ENCODE measurements at places on chromosomes 1 and 21.

DNA sequence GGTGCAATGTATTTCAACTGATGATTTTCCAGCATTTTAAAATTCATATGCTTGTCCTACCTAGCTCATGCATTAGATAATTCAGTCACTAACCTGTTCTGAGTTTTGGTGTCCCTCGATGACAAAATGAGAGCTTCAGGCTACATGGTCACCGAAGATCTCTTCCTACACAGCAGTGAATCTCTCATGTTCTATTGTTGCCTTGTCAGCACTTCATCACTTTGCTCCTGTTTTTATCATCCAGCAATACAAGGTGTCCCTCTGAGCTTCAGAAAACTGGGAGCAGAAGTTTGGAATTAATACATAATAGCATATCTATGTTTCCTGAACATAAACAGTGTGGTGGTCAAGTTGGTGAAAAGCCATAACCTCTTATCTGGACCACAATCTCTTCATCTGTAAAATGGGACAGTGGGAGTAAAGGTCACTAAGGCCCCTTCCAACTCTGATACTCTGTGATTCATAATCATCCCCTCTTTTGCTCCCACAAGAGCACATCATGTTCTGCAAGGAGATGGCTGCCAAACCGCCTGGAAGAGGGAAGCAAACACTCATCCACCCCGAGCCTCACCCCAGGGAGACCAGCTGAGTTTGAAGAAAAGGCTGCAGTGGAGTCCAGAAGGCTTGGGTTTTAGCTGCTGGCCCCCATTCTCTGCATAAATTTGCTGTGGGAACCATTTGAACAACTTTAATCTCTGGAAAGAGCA, 137.9 kb upstream of the F3 start:
- DNase-seq = no peak

GRCh38 chr1:210394281-210394821, 65.6 kb downstream of the HHAT start:
- no peak for DNase-seq

GRCh38 chr1:53343831-53344668, 16.2 kb upstream of the LRP8 start:
- DNase-seq = no peak

DNA sequence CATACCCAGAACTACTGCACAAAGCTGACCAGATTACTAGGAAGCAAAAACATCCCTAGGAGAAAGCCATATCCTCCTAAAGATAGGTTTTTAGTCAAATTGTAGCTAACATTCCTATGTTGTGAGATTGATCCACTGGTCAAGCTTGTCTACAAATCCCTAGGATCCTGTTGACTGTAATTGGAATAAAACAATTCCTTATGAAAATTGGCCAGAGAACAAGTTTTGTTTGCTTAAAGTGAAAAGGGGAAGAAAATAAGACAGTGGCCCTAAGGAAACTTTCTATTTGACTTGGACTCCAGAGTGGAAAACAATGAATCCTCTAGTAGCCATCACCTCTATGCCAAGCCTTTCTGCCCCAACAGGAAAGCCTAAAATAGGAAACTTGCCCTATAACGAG, 645.2 kb upstream of the USP24 start:
- no peak for DNase-seq

DNA sequence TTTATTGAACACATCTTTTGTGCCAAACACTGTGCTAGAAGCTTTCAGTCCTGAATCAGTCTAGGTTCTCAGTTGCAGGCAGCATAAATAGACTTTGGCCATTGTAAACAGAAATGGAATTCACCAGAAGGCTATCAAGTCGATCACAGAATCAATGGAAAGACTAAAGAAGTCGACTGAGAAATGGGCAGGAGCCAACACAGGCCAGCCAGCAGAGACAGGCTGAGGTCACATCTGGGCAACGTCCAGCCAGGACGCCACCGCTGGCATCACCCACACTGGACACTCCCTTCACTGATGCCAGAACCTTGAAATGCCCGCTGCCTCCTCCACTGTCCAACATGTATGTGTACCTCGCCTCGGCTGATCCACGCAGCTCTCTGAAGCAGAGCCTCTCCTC, 5.5 kb upstream of the CNTN2 start:
- DNase-seq = no peak

GRCh38 chr1:26412180-26412840, 1.7 kb downstream of the LIN28A start:
- DNase-seq = no peak

GRCh38 chr1:94063379-94063778, 57.6 kb downstream of the ABCA4 start:
- no peak for DNase-seq

DNA sequence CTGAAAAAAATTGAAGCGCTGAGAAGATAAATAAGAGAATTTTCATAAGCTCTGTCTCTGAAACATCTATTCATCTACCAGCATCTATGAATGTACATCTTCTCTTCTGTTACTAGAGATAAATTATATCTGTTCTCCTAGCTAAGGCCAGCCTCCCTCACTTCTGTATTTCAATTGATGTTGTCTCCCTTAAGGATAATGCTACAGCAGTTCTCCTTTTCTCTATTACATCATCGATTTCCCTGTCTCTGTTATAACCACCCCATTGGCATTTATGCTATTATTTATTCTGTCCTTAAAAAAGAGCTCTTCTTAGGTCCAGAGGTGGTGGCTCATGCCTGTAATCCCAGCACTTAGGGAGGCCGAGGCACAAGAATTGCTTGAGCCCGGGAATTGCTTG, 42.9 kb upstream of the TMCO2 start:
- no peak for DNase-seq

DNA sequence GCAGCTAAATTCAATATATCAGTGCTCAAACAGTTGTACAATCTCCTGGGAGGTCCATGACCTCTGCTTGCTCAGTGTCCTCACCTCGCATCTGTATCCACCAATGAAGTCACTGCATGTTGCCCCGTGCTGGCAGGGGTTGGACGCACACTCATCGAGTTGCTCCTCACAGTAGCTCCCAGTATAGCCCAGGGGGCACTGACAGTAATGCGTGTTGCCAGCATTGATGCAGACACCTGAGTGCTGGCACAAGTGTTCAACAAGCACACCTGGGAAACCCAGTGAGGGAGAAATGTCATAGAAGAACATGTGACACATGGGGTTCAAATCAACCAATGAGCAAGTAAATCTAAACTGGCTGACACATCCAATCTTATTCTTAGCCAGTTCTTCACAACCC, 40.9 kb upstream of the ADAM30 start:
- DNase-seq = no peak

GRCh38 chr1:245822996-245823395, 668.2 kb downstream of the KIF26B start:
- DNase-seq = no peak

- DNase-seq = no peak
These were observed 1.6 kb upstream of the PANK4 start for GRCh38 chr1:2528016-2528415.

- DNase-seq = no peak
These were observed 201.7 kb downstream of the NRIP1 start for GRCh38 chr21:14862794-14863720.

DNA sequence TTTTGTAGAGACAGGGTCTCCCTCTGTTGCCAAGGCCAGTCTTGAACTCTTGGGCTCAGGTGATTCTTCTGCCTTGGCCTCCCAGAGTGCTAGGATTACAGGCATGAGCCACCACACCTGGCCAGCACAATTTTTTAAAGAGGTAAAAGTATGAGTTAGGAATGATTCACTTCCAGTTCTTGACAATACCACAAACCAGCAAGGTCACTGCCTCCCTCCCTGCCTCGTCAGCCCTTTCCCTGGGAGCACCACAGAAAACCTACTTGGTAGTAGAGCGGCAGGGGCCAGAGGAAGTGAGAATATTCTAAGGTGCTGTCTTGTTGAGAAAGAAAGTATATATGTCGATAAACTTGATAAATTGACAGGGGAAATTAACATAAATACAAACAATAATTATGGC, 10.8 kb upstream of the CDA start:
- DNase-seq = no peak

GRCh38 chr1:167121375-167122120, 27.7 kb downstream of the STYXL2 start:
- no peak for DNase-seq

- DNase-seq = no peak
These were observed 12.3 kb downstream of the ATG4C start for GRCh38 chr1:62796221-62796620.

DNA sequence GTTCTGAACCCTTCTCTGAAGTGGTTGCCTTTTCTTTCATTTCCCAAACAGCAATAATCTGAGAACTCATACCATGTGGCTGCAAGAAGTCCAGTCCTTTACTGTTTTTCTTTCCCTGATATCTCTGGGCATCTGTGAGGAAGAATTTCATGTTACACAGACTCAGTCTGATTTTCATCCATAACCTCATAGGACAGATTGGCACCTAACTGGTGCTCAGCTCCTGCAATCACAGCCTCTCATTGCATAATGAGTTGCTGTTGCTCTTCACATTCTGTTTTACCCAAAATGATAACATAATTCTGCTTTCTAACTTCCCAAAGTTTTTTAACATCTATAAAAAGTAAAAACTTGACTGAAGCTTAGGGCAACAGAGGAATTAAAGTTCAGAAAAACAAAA, 472.2 kb upstream of the PBX1 start:
- DNase-seq = no peak

- no peak for DNase-seq
These were observed 16.4 kb downstream of the TNNT2 start for GRCh38 chr1:201360901-201361651.

DNA sequence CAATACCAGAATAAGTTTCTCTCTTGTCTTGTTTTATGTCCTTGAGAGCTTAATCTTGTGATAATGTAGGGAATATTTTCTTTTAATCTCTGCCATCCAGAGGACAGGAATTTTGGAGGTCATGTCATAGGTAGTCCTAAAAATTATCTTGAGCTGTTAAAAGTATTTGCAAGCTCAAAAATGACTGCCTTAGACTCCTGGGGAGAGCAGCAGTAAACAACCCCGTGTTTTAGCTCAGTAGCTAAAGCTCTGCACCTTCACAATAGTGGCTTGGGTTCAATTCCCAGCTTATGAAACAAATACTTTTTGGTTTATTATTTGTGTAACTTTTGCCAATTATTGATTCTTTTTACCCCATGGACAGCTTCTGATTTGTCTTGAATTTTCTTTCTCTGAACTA, 99.4 kb upstream of the OLFM3 start:
- no peak for DNase-seq

DNA sequence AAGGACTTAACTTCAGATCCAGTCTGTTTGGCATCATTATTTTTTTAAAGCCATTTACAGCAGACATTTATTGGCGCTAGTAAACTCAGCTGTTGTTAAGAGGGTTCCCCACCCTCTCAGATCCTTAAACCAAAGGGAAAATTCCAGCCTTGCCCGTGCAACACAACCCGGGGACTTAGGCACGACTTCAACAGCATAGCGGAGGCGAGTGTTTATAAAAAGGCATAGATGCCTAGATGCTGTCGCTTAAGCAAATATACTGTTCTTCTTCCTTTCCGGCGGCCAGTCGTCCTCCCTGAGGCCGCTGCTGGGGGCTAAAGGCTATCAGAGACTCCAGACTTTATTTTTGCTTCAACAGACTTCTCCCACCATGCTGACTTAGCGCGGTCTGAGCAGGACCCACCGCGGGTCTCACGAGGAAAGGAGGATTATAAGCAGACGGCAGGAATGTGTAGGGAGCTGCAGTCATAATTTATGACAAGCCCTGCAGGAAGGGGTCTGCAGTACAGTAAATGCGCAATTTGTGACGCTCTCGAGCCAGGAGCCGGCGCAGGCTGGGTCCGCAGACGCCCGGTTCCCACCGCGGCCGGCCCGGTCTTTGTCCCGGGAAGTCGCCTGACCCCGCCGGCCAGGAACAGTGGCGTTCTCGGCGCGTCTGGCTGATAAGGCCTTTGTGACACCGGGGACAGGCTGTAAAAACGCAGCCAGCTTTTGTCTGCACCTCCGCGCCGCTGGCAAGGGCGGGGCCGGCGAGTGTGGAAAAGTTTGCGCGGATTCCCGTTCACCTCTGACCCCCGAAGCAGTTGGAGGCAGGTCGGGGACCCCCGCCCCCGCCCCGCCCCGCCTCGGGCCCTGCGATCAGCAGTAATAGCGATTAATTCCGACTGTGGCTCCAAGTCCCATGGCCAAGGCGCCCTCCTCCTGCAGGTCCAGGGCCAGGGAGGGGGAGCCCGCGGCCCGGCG, 61.2 kb upstream of the ARHGEF16 start:
- DNase-seq = no peak

DNA sequence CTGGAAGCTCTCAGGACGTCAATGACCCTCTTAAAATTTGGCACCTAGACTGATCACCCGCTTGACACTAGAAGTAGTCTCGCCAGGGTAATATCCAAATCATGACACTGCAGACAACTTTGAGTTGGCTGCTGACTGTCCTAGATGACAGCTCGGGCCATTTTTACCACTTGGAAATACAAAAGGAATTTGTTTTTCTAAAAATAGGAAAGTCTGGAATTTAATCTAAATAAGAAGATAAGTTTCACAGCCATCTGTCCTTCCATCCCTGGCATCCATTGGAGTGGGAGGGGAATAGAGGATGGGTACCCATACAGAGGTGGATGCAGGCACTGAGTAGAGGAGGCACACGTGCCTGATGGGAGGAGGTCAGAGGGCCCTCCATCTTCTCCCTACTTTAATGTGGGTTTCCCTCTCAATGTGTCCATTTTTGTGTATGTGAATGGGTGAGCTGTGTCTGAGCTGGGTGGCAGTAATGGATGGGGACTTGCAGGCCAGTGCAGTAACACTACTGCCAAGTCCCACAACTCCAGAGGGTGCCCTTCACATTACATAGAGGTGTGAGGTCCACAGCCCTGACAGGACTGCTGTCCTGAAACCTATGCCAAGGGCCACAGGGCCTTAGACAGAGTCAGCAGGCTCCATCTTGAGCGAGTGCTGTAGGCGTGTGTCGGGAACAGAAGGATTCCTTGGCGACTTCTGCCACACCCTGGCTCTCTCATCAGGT, 104.8 kb upstream of the IPO9 start:
- no peak for DNase-seq

- no peak for DNase-seq
These were observed 15.1 kb downstream of the LCA5L start for GRCh38 chr21:39430457-39430856.

DNA sequence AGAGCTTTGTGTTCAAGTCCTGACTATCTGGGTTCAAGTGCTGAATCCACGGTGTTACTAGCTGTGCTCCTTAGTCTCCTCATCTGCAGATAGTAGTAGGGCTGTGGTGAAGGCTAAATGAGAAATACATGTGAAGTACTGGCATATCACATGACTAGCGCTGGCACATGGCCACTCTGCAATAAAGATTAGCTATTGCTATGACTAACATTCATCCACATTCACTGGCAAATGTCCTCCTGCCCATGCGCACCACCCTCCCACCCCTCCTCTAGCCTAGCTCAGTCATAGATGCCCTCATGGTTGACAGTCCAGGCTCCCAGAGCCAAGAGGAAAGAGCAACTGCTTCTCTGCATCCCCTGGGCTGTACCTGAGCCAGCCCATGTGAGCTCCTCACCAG, 8.5 kb upstream of the COL8A2 start:
- no peak for DNase-seq

GRCh38 chr21:34801519-34802132, 132.8 kb downstream of the CLIC6 start:
- no peak for DNase-seq

All from glomerular endothelial cell (primary cell).